Activated T-cell treated with anti-CD3 and anti-CD28 coated beads, Interleukin-2, amount 50 U/mL, for 1 hour (primary cell): ENCODE measurements at places on chromosomes 6 and 20.

DNA sequence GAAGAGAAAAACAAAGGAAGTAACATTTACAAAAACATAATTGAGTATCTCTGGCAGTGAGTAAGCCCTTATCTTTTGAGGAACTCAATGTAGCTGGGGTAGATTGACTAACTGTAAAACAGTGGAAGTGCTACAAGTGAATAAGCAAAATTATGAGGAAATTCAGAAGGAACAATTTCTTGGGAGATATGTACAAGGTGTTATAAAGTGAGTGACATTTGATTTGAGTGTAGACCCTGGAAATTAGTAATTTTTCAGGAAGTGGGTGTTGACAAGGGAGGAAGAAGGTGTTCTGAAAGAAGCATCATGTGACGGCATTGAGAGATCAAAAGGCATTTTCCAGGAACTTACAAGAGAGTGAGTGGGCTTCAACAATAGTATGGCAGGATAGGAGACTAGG lies 22.2 kb downstream of the XRN2 start:
- DNase-seq = no peak

- DNase-seq = no peak
Observed at GRCh38 chr6:19128701-19129100, 708.5 kb upstream of the ID4 start.

GRCh38 chr6:45758787-45759471 lies 256.7 kb downstream of the CLIC5 start:
- no peak for DNase-seq

DNA sequence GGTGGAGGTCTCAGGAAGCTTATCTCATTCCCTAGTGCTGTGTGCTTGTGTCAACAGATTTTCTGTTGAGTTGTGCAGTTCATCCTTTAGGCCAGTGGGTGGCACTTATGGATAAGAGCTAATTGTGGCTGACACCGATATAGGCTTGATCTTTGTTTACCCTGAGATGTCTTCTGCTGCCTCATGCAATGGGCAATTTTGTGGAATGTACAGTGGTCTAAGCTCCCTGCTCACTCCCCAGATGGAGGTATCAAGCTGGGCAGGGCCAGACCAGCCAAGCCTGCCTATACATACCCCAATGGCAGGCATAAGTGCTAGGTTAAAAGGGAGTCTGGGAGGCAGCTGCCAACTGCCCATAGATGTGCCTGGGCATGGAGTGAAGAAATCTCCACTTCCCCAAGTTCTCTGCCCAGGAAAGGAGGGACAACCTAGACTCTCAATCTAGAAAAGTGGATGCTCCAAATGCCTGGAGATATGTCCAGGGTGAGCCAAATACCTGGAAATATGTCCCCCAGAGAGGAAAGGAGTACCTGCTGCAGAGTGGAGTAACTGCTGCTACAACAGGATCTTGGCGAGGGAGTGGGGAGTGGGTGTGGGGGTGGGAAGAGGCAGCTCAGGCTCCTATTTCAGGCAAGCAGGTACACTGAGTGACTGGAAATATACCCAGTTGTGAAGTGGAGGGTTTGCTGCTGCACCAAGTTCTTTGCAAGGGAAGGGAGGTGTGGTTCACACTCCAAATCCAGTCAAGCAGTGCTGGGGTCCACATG lies 53.2 kb upstream of the ARG1 start:
- DNase-seq = peak; percentile 32

DNA sequence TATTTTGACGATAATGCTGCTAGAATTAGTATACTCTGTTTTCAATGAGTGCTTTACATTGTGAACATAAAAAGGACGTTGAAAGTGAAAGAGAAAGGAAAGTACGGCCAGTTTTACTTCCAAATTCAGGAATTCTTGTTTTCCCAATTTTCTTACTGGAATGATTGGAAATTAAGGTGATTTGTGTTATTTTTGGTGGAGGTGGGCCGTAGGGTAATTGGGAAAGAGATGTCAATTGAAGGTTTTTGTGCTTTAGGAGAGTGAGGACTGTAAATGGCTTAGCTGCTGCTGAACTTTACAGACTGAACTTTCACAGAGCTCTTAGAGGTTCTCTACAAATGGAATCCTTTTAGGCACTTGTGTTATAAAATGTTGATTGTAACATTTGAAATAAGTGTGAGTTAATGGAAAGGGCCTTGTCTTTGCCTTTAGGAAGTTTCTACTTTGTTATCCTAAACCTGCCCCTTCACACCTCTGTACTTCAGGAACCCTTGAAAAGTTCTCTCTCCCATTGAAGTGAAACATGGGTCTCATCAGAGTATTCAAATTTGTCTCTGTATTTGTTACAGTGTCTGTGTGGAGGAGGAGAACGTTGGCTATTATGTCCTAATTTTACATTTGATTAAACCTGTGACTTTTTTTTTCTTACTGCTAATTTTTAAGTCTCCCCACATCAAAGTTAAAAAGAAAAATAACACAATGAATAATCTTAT lies 256.4 kb downstream of the ARID1B start:
- DNase-seq = no peak

- DNase-seq = no peak
Observed at GRCh38 chr6:143110572-143110971, 49.9 kb downstream of the AIG1 start.

- DNase-seq = no peak
Observed at GRCh38 chr20:1119128-1119505, 715 bp downstream of the PSMF1 start.

GRCh38 chr6:42338744-42339222 lies 112.9 kb downstream of the TRERF1 start:
- no peak for DNase-seq

DNA sequence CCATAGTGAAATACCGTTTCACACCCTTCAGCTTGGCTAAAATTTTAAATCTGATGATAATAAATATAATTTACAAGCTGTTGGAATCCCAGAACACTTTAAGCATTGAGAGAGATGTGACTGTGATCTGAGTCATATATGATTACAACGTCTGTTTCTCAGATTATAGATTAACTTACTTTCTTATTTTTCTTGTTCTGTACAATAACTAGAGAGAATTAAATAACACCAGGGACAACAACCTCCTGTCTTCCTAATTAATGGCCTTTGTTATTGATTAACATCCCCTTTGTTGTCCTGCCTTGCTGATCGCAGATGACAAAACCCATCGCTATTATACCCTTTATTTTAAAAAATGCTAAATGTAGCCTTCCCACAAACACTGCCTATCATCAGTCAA lies 87.8 kb upstream of the EZR start:
- no peak for DNase-seq

DNA sequence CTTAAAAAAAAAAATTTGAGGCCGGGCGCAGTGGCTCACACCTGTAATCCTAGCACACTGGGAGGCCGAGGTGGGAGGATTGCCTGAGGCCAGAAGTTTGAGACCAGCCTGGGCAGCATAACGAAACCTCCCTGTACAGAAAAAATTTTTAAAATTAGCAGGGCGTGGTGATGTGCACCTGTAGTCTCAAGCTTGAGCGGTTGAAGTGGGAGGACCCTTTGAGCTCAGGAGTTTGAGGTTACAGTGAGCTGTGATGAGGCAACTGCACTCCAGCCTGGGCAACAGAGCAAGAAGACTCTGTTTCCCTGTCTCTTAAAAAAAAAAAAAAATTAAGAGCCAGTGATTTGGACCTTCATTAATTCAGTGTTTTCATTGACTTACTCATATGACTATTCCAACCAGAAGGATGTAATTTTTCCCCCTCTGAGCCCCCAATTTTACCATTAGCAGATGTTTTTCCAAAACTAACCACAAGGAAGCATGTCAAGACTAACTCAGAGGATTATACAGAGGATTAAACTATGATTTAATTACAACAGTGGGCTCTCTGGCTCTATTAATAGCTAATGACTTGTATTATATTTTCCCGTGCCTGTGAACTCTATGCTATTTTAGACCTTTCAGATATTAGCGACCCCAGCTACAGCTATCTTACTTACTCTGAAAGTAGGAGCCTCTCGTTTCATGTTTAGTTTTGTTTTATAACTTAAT lies 75.1 kb downstream of the ARID1B start:
- DNase-seq = no peak

DNA sequence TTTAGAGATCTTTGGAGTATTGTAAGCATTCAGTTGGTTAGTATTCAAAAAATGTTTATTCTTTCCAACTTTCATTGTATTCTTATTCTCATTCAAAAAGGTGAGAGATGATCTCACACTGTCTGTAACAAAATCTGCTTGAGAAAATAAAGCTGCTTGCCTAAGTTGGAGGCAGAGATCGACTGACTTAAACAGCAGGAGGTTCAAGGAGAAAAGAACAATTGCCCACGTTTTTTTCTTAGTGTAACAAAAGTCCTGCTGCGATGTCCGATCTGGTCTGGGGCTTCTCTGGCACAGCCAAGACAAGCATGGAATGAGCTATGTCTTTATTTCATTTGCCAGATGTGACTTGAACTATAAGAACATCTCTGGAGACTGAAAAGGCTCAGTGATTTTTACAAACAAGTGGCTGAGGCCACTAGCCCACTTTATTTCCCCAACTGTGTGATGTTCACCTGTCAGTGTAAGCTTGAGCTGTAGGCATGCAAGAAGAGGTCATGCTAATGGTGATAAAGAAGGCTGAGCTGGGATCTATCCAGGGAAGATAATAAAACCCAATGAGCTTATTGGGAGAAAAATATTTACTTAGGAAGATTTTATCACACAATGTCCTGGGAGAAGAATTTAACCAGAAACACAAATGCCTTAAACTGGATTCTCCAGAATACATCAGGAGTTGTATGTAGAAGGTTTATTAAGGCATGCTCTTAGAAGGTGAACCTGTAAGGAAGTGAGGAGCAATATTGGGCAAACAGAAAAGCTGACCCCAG lies 580.1 kb upstream of the BTBD3 start:
- DNase-seq = no peak

GRCh38 chr6:398558-399078 lies 7.1 kb downstream of the IRF4 start:
- DNase-seq = no peak

DNA sequence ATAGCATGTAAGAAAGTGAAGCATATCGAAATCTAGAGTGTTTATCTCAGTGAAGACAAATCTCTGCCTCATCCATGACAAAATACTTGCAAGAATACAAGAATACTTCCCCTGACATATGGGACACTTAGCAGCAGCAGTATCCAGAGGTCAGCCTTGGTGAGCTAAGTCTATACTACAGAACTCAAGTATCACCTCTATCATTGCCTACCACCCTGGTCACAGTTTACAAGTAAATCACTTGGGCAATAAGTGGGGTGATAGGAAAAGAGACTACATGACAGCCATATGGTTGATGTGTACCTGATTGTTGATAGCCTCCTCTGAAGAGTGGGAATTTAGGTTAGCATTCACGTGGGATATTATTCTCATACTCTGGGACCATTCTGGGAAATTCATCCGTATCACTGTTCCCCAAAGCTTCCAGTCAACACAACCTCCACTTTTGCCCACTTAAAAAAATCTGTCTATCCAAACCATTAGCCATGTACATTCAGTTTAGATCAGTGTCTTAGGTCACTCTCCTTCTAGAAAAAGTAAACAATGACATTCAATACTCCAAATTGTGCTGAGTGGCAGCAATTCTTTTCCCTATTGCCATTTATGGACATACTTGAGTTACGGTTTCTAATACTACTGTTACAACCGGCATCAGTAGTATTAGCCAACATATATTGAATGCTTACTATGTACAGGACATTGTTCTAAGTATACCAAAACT lies 118.2 kb upstream of the PRSS16 start:
- no peak for DNase-seq

GRCh38 chr6:26321005-26321404 lies 44.0 kb upstream of the BTN3A2 start:
- DNase-seq = no peak

- DNase-seq = no peak
Observed at GRCh38 chr20:57272883-57273535, 6.6 kb upstream of the BMP7 start.

DNA sequence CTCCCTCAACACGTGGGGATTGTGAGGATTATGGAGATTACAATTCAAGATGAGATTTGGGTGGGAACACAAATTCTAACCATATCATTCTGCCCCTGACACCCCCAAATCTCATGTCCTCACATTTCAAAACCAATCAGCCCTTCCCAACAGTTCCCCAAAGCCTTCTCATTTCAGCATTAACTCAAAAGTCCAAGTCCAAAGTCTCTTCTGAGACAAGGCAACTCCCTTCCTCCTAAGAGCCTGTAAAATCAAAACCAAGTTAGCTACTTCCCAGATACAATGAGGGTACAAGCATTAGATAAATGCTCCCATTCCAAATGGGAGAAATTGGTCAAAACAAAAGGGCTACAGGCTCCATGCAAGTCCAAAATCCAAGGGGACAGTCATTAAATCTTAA lies 39.6 kb upstream of the PLAGL1 start:
- no peak for DNase-seq

DNA sequence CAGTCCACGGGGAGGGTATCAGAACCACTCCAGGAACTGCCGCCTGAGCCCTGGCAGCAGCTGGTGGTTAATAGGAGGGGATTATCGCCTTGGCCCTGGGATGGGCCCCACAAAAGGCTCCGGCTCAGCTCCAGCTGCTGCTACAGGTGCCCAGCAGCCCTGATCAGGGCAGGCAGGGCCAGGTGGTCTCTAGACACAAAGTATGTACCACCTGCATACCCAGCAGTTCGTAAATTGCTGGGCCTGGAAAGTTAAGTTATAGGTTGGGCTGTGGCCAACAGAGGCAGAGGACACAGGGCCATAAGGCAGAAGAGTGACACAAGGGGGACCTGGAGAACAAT lies 35.1 kb downstream of the RRBP1 start:
- no peak for DNase-seq

DNA sequence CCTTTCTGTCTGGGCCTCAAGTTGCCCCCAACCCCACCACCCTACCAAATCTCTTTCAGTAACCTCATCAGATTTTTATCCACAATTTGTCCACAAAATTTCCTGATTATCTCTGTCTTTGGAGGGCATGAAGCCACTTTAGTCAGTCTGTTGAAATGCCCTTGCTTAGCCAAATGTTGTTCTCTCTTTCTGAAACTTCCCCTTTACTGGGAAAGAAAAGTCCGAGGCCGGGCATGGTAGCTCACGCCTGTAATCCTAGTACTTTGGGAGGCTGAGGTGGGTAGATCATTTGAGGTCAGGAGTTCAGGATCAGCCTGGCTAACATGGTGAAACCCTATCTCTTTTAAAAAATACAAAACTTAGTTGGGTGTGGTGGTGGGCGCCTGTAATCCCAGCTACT lies 33.8 kb downstream of the TOMM6 start:
- DNase-seq = no peak

DNA sequence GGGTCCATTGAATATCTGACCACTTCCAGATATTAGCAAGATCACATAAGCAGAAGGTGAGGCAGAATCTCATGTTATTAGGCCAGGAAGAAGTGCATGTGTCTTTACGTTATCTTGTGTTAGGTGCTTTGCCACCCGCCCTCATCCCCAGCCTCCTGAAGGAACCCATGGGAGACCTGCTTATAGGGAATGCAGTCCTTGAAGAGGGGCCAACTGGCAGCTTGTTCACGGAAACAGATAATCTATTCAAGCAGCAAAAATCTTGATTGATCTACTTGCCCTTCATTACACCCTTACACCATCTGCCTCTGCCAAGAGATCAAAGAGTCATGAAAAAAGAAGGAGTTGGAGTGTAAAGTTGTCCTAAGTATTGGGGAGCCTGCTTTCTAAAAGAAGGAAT lies 576.4 kb downstream of the HTR1B start:
- DNase-seq = no peak

GRCh38 chr6:111534231-111534751 lies 51.3 kb upstream of the REV3L start:
- DNase-seq = no peak

- DNase-seq = no peak
Observed at GRCh38 chr6:136779682-136780081, 12.6 kb downstream of the MAP3K5 start.
